ENCODE measurements at places on chromosomes 4 and X.

DNA sequence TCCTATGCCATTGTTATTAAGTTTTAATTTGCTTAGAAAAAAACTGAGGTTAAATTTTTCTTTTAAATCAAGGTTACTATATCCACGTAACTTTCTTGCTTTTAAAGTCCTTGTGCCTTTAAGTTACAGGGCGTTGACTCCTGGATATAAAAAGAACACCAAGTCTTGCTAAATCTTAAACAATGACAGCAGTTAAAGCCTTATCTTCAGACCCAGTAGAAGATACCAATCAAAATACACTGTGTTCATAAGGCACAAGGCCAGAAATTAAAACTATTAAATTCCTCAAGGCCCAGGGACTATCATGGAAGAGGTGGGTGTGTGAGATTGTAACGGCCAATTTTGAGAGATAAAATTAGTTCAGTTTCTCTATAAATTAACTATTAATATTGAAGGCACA is 60.4 kb downstream of the PAGE2 start:
- DNase-seq = no peak

GRCh38 chrX:10859353-10859752 is 239.0 kb upstream of the MID1 start:
- no peak for DNase-seq

DNA sequence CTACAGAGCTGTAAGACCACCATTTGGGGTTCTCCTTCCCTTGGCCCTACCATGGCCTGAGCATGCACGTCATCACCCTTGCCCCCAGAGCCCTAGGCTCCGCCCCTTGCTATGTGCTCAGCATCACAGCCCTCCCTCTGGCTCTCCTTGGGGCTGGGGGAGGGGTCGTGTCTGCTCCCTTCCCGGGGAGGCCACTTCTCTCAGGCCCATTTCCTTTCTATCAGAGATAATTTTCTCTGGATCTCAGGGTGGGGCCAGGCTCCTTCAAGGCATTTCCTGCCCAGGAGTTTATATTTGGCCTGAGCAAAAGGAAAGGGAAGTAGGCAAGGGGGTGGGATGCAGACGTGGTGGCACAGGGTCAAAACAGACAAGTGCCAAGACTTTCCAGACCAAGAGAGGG is 55.9 kb downstream of the STARD8 start:
- DNase-seq = no peak

GRCh38 chr4:37673538-37674192 is 12.5 kb downstream of the RELL1 start:
- DNase-seq = no peak

DNA sequence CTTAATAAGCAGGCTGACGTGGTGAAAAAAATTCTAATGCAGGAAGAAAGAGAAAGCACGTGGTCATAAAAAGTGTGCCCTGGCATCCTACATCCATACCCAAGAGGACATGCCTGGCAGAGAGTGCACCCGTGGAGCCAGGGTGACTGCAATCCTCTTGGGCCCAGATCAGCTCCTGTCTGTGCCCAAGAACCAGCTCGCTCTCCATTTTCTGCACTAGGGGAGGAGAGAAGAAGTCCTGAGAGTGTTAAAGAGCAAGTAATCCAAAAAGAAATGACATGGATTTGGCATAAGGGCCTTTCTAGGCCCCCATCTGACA is 483.1 kb downstream of the BCOR start:
- no peak for DNase-seq

DNA sequence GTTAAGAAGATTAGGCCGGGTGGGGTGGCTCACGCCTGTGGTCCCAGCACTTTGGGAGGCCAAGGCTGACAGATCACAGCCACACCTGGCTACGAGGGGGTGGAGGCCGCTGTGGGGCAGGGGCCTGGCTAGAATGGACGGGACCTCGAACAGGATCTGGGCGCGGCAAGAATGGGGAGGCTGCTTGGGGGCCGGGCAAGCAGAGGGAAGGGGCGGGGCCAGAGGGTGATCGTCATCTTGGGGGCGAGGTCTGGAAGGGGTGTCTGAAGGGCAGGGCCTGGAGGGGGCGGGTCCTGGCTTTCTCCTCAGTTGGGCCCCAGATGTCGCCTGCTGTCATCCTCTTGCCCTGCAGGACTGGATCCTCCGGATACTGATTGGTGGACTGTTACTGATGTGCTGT is 57.3 kb upstream of the ENPEP start:
- DNase-seq = no peak

DNA sequence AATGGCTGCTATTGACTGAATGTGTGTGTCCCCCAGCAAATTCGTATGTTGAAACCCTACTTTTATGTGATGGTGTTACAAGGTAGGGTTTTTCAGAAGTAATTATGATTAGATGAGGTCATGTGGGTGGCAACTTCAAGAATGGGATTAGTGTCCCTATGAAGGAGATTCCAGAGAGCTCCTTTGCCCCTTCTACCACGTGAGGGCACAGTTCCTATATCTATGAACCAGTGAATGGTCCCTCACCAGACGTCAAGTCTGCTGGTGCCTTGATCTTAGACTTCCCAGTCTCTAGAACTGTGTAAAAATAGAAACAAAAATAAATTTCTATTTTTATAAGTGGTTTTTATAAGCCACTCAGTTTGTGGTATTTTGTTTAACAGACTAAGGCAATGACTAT is 1137.6 kb upstream of the IGFBP7 start:
- DNase-seq = no peak

- DNase-seq = no peak
Measured at GRCh38 chr4:72631296-72631695, 62.3 kb upstream of the ADAMTS3 start.

DNA sequence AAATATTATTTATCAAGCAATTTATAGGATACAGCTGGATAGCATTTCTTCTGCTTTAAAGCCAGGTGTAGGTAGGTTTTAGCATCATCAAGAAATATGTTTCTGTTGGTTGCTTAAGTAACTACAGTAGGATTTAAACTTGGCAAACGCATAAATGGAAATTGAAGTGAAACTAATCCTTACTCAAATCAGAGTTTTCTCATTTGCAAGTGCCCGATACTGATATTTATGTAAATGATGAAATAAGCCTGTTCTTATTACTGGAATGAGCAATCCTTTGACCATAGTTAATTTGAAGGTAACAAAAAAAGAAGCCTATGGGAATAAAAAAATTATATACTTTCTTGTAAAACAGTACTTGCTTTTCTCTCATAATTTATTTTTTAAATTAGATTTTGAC is 23.2 kb upstream of the PIGA start:
- DNase-seq = no peak

- DNase-seq = no peak
Measured at GRCh38 chr4:110867251-110867960, 244.5 kb upstream of the PITX2 start.

GRCh38 chrX:148530464-148531077 is 30.2 kb downstream of the AFF2 start:
- DNase-seq = no peak

- DNase-seq = no peak
Measured at GRCh38 chrX:4668802-4669536, 955.5 kb upstream of the PRKX start.

GRCh38 chrX:119340606-119341205 is 58.4 kb upstream of the SLC25A43 start:
- DNase-seq = no peak

GRCh38 chr4:80788798-80789197 is 241.7 kb upstream of the BMP3 start:
- DNase-seq = no peak

GRCh38 chr4:98406819-98407218 is 145.6 kb downstream of the RAP1GDS1 start:
- no peak for DNase-seq

GRCh38 chrX:49110417-49110816 is 13.1 kb downstream of the GPKOW start:
- DNase-seq = no peak

DNA sequence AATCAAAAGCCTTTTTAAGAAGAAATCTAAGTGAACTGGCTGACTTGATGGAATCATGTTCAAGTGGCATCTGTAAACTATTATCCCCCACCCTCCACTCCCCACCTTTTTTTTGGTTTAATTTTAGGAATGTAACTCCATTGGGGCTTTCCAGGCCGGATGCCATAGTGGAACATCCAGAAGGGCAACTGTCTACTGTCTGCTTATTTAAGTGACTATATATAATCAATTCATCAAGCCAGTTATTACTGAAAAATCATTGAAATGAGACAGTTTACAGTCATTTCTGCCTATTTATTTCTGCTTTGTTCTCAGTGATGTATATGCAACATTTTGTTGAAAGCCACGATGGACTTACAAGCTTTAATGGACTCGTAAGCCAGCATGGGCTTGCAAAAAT is 162.3 kb downstream of the STIM2 start:
- DNase-seq = no peak

DNA sequence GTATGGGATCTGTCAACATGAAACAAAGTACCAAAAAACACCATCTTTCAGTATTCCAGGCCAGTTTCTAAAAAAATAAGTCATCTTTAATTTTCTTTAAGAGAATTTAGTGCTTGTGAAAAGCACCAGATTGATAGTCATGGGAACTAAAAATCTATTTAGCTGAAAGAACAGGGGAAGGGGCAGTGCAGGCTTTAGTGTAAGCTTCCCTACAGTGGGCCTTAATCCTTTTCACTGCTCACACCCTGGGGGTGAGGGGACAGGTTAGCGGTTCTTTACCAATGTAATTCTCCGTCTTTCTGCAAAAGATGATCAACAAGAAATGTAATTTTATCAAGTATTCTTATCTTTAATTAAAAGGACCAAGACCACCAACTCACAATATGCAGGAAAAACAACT is 47.1 kb downstream of the CHIC2 start:
- DNase-seq = no peak

DNA sequence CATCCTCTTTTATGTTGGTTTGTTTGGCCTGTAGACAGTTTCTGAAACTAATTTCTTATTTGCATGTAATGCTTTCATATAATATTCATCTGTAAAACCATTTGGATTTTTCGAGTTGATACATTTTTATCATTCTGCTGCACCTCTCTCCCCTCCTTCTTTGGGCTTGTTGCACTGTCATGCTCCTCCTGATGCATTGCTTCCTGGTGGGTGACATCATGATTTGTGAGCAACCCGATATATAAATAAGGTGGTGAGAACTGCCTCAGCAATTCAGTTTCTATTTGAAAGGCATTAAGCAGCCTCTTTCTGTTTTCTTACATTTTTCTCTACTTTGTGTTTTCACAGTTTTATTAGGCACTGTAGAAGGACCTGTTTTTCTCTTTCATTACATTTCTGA is 515.7 kb downstream of the RPA4 start:
- DNase-seq = no peak

GRCh38 chrX:155544881-155545280 is 67.9 kb downstream of the TMLHE start:
- no peak for DNase-seq

GRCh38 chr4:110091434-110092140 is 106.8 kb downstream of the ELOVL6 start:
- DNase-seq = no peak

DNA sequence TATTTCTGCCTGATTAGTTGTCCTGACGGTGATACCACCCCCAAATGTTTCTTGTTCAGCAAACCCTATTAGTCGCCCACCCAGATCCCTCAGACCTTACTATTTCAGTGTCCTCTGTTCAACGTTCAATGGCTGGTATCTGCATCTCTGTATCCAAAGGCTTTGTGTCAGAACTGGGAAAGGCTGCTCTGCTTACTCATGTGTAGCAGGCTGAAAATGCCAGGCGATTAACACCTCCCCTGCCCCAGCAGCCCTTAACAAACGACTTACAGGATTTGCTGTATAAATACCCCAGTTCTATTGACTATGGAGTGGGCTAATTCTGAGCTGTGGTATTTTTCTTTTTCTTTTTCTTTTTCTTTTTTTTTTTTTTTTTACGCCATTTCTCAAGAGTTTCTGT is 415.0 kb downstream of the ZNF674 start:
- no peak for DNase-seq

DNA sequence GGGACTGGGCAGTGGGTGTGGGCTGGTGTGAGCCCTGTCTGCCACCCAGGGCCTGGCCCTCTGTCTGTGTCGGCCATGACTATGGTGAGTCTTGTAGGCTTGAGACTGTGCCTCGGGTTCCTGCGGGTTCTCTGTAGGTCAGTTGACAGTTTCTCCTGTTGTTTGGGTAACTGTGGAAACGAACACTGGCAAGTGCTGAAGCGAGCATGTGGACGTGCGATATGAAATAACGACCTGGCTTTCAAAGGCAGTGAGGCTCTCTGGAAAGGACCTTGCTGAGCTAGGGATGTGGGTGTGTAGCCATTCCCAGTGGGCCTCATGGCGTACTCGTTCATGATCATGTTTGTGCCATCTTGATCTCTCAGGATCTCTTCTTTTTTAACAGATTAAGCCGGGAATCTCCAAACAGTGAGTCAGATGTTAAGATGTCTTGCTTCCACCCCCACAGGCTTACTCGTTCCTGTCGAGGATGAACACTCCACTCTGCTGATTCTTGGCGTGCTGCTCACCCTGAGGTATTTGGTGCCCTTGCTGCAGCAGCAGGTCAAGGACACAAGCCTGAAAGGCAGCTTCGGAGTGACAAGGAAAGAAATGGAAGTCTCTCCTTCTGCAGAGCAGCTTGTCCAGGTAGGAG is 41.3 kb downstream of the HTT start:
- no peak for DNase-seq

GRCh38 chr4:11436084-11436483 is 7.4 kb upstream of the HS3ST1 start:
- DNase-seq = no peak

GRCh38 chrX:101108284-101108683 is 10.3 kb downstream of the CENPI start:
- DNase-seq = no peak

DNA sequence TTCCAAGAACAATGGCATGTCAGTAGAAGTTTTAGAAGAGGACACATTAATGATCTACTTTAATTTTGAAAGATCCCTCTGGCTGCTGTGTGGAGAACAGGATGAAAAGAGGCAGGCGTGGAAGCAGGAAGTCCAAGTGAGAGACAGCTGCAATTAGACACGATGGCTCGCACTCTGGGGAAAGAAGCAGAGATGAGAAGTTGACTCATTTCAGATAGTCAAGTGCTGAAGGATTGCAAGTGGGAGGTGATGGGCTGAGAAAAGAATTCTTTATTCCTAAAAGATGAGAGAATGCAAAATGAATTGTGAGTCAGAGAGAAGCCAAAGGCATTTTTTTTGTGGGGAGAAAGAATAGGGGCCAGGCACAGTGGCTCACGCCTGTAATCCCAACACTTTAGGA is 16.5 kb downstream of the RXFP1 start:
- no peak for DNase-seq

DNA sequence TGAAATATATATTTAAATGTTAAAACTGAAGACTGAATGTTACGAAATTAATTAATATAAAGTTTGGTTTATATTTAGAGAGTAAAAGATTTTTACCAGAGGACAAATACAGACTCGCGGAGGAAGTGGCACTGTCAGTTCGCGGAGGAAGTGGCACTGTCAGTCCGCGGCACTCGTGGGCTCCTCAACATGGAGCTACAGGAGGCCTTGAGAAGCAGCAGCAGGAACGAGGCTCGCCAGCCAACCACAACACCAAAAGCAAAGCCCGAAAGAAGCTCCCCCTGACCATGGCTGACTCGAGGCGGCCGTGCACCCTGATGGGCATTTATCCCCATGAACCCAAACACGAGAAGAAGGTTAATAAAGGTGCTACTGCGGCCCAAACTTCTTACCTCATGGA is 125.3 kb upstream of the PABPC4L start:
- DNase-seq = no peak

Measured in NCI-H187 (cell line).